ENCODE measurements at places on chromosomes 16 and 17.

DNA sequence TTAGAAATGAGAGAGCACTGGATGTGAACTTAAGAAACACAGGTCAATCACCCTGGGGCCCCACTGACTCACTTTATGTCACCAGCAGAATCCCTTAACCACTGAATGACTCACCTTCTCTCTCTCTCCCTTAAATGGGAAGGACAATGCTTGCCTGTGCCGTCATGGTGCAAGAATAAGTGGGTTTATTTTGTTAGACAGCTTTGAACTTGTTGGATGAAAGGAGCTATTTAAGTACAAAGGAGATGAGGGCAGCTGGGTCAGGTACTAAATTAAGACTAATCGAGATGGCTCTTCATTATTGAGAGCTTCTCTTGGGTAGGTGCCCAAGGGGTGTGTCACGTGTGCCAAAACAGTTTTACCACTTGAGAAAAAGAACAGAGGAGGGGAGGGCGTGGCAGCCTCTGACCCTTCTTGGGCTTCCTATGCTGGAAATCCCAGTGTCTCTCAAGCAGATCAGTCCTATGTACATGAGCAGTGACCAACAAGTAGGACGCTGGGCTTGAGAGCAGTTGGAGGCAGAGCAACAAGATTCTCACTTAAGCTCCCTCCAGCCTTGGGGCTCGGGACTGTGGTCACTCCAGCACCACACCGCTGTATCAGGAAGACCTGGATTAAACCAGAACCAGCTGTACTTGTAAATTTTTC, 6.7 kb upstream of the KRT31 start:
- DNase-seq: no peak

GRCh38 chr16:66389256-66390176, 23.0 kb downstream of the CDH5 start:
- DNase-seq: no peak

GRCh38 chr17:79872762-79873161, 33.5 kb upstream of the CBX4 start:
- no peak for DNase-seq

DNA sequence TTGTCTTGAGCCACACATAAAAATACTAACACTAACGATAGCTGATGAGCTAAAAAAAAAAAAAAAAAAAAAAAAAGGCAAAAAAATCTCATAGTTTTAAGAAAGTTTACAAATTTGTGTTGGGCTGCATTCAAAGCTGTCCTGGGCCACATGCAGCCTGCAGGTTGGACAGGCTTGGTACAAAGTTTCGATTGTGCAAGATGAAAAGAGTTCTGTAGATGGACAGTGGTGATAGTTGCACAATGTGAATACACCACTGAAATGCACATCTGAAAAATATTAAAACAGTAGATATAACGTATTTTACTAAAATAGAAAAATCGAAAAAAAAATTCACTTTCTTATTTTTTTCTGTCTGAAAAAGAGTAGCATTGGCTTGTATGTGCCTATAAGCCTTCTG, 42.9 kb downstream of the AMFR start:
- no peak for DNase-seq

DNA sequence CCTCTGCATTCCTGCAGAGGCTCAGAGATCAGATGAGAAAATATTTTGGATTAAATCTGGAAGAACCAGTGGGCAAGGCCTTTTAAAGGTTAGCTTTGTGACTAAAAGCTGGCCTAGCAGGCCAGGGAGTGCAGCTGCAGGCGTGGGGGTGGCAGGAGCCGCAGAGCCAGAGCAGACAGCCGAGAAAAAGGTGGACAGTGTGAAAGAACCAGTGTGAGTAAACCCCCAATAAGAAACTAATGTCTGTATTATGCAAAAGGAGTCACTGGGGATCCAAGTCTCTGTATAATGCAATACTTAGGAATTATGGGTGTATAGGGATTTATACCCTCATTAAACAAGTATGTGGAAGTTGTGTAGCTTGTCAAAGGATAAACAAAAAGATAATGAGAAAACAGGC, 21.4 kb upstream of the SPACA3 start:
- DNase-seq: no peak

GRCh38 chr17:41801374-41802271, 10.1 kb downstream of the P3H4 start:
- peak; percentile 85 for DNase-seq

DNA sequence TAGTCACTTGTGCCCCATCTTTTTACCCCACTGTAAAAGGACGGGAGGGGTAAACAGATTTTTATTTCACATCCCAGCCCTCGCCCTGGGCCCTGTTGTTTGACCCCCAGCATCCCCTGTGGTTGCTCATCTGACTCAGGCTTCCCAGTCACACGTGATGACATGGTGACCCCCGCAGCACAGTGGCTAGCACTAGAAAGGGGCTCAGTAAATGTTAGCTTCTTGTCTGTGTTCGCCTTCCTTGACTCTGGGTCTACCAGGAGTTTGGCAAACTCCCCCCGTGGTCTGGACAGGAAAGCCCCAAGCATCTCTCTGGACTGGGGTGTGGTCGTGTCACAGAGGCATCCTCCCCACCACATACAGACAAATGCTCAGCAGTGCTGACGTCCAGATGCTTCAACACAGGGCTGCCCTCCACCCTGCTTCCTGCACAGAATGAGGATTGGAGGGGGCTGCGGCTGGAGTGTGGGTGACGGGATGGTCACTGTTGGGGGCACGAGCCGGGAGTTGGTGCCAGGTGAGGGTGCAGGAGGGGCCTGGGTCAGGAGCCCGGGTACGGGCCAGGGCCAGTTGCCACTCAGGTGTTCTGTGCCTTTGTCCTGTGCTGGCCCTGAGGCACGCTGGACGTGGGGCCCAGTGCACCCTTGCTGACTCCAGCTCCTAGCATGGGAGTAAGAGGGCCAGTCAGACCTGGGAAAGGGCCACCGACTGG, 69.1 kb downstream of the METRNL start:
- no peak for DNase-seq

- DNase-seq: no peak
Measured at GRCh38 chr17:45904866-45905265, 10.5 kb downstream of the MAPT start.

DNA sequence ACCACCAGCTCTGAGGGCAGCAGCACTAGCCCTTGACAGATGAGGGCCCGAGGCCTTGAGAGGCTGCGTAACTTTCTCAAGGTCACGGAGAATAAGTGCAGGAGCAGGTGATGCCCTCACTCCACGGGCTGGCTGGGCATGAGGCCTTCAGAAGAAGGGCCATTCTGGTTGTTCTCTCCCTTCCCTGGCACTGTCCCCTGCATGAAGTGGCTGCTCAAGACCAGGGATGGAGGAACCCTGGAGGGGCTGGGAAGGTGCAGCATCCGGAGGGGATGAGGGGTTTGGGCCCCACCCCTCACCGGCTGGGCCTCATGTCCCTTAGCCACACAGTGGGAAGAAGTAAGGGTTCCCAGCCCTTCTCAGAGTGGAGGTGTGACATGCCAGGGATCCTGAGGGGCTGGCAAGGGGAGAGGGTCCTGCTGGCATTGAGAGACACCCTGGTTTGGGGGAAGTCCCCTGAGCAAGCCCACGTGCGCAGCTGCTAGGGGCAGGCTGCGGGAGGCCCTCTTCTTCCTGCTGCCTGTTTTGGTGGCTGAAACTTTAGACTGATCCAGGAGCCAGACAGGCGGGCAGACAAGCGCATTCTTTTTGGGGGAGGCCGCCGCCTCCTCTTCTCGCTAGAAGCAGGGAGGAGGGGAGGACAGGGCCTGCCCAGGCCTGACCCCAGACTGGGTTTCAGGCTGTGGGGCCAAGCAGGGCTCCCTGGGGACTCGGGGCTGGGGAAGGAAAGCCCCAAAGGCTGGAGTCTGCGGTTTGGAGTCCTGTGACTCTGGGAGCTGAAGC, 74.0 kb downstream of the N4BP1 start:
- no peak for DNase-seq

GRCh38 chr16:1771188-1771863, at the start of gene NME3:
NME3 (minus strand) TSS chr16:1771543; CDS start chr16:1771534, 9 bp downstream.
- DNase-seq: peak; percentile 85

GRCh38 chr16:48433850-48434530, 48.8 kb upstream of the SIAH1 start:
- DNase-seq: no peak

GRCh38 chr16:78195797-78196196, 96.3 kb downstream of the WWOX start:
- DNase-seq: no peak

DNA sequence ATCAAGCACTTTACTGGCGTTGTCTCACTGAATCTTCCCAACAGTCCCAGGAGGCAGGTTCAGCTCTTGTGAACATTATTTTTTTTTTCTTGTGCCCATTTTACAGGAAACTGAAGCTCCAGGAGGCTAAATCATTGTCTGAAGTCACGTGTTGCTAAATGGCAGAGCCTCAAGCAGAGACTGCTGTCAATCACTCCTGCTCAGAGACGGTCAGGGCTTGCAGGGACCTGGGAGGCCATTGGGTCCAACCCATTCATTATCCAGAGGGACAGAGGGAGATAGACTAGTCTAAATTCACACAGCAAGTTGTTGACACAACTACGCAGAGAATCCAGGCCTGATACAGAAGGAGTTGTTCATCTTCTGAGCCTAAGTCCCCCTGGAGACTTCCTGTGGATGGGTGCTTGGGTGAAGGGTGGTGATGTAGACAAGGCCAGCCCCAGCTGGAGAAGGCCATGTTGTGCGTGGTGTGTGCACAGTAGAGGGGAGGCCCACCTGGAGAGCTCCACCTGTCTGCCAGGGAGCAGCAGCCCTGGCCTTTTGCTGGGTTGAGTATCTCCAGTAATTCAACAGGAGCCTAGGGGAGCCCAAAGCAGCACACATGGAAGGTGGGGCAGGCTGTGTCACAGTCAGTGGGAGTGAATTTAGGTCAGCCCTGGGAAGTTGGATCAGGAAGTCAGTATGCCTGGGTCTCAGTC, 24.3 kb upstream of the C1QL1 start:
- DNase-seq: no peak

- no peak for DNase-seq
Measured at GRCh38 chr17:56866496-56866895, 32.5 kb downstream of the DGKE start.

DNA sequence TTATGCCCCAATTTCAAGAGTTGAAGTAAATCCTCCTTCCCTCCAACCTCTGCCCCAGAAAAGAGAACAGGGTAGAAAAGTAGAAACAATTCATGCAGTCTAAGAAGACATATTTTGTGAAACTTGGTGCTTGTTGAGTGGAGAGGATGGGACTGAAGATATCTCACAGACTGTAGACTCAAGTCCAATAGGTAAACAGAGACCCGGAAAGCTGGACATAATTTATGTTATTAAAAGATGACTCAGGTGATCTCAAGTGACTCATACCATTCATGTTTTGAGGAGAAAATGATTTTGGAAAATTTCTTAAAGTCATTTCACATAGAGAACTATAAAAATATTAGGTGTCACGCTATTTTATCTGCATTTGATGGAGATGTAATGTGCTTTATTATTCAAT, 203.1 kb upstream of the SOX9 start:
- no peak for DNase-seq

- no peak for DNase-seq
Measured at GRCh38 chr16:22335668-22336246, 38.5 kb downstream of the POLR3E start.

DNA sequence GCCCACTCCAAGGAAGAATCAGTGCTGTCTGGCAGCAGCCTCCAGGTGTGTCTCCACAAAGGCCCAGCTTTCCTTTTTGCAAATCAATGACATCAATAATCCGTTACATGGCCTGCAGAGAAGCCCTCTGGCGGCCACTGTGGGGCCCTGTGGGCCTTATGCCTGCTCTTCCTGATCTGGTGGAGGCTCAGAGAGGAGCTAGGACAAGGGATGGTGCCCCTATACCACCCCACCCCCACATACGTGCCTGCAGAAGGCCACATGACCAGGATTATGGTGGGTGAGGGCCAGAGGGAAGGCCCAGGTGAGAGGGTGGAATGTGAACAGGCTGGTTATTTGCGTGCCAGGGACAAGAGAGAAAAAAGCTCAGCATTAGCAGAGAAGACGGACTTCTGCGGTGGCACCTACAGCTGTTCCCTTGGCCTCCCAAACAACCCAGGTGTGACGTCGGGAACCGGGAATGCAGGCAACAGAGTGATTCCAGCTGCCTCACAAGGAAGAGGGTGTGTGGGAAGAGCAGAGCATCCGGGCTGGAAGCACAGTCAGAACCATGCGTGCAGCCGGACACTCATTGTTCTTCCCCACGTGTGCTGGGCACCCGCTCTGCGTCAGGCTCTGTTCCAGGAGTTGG, 22.5 kb downstream of the EIF4A3 start:
- DNase-seq: peak; percentile 87

GRCh38 chr16:3999479-4000325, 116.5 kb downstream of the ADCY9 start:
- DNase-seq: no peak

DNA sequence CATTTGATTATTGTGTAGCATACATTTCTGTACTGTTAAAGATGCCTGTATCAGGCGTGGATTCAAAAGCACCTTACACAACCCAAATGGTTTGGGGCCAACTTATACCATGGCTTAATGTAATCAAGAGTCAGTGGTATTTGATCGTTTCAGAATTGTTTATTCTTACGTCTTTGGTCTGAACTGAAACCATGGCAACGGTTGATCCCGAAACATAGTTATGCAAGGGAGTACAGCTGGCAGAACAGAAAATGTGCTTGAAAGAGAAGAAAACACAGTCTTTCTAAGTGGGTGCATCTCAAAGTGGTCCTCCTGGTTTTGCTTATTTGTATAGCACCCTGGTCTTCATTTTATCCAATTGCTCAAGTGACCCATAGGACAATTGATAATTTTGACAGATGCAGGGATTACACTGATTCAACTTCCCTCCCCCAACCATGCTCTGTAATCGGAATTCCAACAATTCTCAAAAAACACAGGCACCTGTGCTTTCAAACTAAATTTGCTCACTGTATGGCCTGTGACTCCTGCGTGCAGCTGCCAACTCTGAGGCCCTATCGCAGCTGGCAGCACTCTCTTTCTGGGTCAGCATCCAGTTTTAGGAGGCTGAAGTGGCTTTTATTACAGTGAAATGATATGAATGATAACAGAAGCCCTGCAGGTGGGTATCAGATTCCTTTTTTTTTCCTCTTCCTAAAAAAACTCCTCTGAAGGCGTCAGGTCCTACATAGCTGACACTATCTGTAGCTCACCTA, 77.0 kb upstream of the AXIN2 start:
- DNase-seq: no peak

DNA sequence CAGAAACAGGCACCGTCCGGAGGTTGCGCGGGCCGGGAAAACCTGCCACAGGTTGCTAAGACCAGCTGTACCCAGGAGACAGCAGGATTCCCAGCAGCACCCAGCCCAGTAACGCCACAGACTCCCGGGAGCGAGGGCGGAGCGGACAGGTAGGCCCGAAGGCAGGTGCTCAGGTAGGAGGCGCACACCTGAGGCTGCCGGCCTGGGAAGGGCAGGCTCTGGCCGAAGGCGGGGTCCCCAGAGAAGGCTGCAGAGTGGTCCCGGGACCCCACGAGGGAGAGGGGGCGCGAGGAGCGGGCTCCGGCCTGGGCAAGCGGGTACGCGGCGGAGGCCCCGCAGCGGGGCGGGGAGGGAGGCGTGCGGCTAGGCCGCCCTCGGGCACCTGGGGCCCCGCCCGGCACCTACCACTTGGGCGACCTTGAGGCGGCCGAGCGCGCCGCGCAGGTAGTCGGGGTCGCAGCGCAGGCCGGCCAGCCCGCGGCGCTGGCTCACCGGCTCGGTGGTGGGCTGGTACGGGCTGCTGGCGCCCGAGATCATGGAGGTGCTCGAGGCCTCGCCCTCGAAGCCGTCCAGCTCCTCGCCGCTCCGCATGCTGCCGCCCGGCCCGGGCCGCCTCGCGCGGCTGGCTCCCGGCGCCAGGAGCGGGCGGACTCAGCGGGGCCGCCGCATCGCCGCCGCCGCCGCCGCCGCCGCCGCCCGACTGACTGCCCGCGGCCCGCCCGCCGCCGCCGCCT, 441 bp downstream of the CMTM4 start:
- DNase-seq: peak; percentile 39
